D341Med (cell line): ENCODE measurements at places on chromosomes 1 and 21.
A peak's percentile ranks its signal among the peaks of the same experiment; 100 is the strongest.

DNA sequence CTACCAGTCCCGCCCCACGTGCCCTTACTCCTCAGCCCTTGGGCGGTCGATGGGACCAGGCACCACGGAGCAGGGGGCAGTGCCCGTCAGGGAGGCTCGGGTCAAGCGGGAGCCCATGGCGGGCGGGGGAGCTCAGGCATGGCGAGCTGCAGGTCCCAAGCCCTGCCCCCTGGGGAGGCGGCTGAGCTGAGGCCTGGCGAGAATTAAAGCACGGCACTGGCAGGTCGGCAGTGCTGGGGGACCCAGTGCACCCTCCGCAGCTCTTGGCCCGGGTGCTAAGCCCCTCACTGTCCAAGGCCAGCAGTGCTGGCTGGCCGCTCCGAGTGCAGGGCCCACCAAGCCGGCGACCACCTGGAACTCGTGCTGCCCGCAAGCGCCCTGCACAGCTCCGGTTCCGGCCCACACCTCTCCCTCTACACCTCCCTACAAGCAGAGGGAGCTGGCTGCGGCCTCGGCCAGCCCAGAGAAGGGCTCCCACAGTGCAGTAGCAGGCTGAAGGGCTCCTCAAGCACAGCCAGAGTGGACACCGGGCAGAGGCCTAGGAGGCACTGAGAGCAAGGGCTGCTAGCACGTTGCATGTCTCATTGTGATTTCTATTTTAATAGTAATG lies 166.8 kb upstream of the FMN2 start:
- DNase-seq: no peak

DNA sequence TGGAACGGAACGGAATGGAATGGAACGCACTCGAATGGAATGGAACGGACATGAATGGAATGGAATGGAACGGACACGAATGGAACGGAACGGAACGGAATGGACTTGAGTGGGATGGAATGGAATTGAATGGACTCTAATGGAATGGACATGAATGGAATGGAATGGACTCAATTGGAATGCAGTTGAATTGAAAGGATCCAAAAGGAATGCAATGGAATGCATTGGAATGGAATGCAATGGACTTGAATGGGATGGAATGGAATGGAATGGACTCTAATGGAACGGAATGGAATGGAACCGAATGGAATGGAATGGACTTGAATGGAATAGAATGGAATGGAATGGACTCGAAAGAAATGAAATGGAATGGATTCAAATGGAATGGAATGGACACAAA lies 102.4 kb upstream of the OR4F16 start:
- DNase-seq: no peak

DNA sequence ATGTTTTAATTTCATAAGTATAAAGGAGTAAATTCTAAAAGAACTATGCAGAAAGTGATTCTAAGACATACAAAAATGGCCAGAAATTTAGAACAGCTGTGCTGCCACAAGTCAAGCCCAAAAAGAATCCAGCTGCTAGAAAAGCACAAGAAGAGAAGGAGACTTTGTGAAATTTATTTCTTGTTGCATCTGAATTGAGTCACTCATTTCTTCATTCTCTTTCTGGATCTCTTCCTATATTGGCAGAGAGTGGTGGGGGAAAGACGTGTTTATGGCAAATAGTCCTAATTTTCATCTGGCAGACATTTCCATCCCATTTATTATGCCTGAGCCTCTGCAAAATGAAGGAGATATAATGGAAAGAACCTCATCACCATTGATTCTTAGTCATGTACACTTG lies 139.6 kb upstream of the CTTNBP2NL start:
- DNase-seq: no peak

DNA sequence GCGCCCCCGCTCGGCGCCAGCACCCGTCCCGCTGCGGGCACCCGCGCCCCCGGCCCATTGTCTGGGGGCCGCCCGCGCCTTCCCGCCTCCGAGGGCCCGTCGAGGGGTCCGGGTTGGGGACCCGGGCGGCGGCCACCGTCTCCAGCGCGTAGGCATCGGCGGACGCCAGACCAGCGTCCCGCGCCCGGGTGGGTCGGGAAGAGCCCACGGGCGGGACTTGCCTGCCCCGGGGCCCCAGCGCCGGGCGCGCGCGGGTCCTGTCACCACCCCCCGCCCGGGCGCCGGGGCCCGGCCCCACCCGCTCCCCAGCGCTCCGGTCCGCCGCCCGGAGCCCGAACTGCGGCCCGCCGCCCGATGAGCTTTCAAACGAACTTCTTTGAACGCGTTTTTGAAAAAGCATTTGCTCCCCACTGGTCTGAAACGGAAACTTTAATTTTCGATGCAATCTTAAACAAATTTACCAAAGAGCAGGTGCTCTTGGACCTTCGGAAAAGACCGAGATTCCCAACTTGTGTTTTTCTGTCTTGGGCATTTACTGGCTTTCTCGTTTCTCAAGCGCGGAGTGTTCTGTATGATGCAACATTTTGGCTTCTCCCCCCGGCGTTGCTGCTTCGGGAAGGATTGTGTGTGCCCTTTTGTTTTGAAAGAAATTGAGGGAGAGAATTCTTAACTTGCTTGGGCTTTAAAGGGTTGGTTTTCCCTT lies 615 bp downstream of the CLIC4 start:
- peak; percentile 70 for DNase-seq

DNA sequence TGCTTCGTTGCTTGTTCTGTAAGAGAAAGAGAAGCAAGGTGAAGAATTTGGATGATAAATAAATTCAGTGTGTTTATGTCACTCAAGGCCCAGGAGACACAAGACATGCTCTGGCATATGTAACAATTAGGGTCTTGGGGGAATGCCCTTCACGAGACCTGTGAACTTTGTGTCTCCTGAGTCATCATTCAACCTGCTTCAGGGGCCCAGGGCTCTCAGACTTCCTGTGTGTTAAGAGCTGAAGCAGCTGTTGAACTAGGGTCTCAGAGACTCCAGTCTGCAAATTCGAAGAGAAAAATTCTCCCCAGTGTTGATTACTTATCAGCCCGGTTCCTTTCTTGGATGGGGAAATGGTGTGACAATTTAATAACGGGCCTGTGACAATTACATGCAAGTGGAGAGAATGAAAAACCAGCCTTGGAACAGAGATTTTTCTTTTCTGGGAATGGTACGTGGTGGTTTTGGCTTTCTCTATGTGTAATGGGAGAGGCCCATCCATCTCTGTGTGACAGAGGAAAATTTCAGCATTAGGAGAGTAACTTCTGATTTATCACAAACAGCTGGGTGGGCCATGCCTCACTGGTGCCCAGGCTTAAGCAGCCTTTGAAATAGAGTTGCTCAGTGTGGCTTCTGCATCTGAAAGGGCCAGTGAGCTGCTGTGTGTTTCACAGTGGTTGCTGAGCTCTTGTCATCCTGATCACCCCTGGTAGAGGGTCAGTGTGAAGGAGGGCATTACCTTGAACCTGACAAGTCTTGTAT lies 22.4 kb downstream of the HUNK start:
- no peak for DNase-seq

- no peak for DNase-seq
These were observed 1267.8 kb downstream of the PLA2G4A start for GRCh38 chr1:188096521-188096920.

DNA sequence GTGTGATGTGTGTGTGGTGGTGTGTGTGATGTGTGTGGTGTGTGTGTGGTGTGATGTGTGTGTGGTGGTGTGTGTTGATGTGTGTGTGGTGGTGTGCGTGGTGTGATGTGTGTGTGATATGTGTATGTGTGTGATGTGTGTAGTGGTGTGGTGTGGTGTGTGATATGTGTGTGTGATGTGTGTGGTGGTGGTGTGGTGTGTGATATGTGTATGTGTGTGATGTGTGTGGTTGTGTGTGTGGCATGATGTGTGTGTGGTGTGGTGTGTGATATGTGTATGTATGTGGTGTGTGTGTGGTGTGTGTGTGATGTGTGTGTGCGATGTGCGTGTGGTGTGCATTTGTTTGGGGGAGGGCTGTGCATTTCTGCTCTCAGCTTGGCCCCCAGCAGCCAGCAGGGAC lies 7.1 kb upstream of the PCBP3 start:
- no peak for DNase-seq

DNA sequence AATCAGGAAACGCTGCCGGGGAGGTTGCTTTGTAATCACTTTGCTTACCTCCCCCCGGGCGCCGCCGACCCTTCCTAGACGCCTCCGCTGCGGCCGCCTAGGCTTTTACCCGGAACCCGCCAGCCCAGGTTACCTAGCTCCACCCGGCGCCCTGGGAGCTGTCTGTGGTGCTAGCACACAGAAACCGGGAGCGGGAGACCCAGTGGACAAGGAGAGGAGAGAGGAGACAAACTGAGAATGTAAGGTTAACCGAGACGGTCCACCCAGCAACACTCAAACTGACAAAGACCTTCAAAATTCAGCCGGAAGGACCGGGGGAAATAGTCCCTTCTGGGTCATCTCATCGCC lies 9.8 kb downstream of the BARHL2 start:
- DNase-seq: no peak

- DNase-seq: no peak
These were observed 490.1 kb upstream of the LRRC7 start for GRCh38 chr1:69077633-69078032.

DNA sequence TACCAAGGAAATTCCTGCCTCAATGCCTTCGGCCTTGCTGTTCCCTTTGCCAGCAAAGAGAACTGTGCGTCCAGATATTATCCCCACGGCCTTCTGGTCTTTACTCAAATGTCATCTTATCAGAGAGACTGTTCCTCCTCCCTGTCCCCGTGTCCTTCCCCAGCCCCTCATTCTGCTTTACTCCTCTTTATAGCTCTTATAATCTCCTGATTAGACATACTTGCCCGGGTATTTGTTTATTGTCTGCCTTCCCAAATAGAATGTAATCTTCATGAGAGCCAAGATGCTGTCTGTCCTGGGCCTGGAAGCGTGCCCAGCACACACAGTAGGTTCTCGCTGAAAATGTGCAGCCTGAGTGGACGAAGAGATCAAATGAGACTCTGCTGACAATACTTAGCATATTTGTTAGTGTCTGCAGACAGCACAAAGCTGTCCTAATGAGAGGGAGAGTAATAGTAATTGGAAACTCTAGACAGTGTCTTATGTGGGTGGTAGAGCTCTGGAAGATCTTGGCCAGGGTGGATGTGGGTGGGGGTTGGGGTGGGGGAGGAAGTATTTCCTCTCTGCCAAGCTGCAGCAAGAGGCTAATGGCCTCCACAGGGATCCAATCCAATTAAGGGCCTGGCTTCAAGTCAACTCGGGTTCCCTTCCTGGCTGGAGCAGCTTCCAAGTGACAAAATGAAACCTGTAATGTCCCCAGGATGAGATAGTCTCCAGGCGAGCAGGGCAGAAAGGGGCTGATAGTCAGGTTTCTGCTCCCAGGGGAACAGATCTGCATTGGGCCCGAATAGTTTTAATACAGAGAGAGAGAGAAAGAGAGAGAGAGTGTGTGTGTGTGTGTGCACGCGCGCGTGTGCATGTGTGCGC lies 9.5 kb upstream of the CLIC4 start:
- peak; percentile 70 for DNase-seq

DNA sequence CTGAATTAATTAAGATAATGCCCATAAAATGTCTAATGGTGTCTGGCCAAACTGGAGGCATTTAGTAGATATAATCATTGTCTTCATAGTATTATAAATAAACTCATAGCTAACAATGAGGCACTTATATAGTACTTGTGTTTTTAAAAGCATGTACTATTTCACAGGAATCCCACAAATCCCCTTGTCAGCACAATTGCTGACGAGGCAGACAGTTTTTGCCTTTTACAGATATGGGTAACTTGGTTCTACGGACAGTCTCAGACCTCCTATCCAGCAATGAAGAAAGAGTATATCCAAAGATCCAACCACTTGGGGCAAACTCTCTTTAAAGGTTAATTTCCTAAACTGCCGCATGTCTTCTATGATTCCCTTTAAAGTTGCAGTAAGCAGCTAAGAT lies 73.7 kb downstream of the ATP1B1 start:
- DNase-seq: no peak

DNA sequence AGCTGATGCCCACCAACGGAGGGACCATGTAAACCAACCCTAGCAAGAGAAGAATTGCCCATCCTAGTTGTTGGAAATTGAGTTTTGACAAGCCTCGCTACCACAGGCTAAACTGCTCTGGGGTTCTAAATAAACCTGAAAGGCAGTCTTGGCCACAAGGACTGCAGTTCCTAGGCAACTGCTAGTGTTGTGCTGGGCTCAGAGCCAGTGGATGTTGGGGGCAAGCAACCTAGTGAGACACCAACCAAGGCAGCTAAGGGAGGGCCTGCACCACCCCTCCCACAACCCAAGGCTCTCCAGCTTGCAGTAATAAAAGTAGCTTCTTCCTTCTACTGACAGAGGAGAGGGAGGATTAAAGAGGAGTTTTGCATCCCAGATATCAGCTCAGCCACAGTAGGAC lies 102.4 kb upstream of the PKN2 start:
- no peak for DNase-seq

DNA sequence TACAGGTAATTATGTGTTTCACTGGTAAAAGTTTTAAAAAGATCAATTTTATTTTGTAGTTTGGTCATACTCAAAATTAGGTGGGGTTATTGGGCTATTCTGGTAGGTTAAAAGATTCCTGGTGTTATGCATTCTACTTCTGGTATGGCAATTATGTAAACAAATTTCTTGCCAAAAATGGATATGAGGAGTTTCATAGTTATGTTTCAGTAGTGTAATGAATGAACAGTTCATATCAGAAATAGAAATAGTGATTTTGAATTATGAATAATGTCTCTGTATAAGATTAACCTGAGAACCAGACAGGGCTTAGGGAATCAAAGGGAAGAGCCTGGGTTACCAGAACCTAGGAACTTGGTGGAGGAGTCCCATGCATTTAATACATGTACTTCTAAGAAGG lies 15.9 kb downstream of the ATF6 start:
- DNase-seq: no peak

DNA sequence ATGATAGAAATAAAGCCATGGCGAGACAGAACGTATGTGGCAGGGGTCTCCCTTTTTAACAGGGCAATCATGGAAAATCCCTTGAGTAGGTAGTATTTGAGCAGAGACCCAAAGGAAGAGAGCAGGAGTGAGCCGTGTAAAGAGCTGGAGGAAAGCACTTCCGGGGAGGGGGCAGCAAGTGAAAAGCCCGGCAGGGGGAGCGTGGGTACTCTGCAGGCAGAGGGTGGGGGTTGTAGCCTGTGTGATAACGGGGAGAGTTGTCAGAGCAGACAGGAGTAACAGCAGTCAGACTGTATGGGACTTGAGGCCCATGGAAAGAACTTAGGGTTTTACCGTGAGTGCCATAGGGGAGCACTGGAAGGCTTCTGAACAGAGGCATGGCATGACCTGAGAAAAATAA lies 51.1 kb upstream of the LDLRAP1 start:
- no peak for DNase-seq

GRCh38 chr21:45788198-45788597 lies 144.7 kb downstream of the PCBP3 start:
- DNase-seq: no peak

- DNase-seq: no peak
These were observed 29.4 kb upstream of the EIF4G3 start for GRCh38 chr1:21206117-21206516.
